ENCODE measurements at places on chromosomes 7 and 10. TPM values are rescaled to one million over a fixed set of nuclear protein-coding genes. Genes with fewer than 3 reads are reported as not detected.

- no peak for DNase-seq
Measured at GRCh38 chr7:107592361-107593024, 12.4 kb downstream of the BCAP29 start.

- DNase-seq, result no peak
Measured at GRCh38 chr10:94398762-94399161, 3.6 kb upstream of the TBC1D12 start.

GRCh38 chr7:140364819-140365218 is 33.5 kb downstream of the SLC37A3 start:
- no peak for DNase-seq

DNA sequence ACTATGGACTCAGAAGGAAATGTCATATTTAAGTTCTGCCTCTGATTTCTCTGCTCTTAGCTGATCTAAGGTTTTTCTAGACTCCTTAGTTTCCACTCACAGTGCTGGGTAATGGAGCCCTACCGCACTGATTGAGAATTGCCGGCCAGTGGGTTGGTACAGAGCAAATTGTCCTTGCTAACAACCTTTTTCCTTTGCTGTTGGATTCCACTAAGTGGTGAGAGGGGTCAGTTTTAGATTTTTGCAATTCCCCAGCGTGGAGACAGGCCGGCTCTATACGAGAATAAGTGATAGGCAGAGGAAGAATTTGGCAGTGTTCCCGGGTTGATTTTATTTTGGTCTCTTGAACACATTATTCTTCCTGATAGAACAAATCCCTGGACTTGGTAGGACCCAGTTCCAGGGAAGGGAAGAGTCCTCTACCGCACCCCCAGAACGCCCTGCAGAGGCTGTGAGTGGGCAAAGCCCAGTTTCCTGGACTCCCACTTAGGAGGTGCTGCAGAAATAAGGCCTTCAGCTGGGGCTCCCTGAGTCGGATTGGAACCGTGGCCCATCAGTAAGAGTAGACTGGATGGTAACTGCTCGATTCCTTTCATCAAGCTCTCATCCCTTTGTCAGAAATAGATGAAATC is 3.0 kb upstream of the NRP1 start:
- no peak for DNase-seq

- no peak for DNase-seq
Measured at GRCh38 chr10:6493521-6494441, 86.3 kb downstream of the PRKCQ start.

- DNase-seq, result no peak
Measured at GRCh38 chr10:4427532-4427931, 398.5 kb upstream of the AKR1E2 start.

- DNase-seq, result no peak
Measured at GRCh38 chr7:25619963-25620799, 391.9 kb upstream of the NPVF start.

DNA sequence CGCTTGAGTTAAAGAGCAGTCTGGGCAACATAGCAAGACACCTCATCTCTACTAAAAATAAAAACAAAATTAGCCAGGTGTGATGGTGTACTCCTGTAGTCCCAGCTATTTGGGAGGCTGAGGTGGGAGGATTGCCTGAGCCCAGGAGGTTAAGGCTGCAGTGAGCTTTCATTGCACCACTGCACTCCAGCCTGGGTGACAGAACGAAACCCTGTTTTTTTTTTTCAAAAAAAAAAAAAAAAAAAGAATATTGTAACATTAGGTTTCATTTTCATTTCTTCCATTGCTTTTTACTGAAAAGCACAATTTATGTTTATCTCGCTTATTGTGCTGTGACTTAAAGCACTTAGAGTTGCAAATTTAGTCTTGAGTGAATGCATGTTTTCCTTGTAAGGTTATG is 80.0 kb downstream of the MLLT10 start:
- DNase-seq, result no peak

DNA sequence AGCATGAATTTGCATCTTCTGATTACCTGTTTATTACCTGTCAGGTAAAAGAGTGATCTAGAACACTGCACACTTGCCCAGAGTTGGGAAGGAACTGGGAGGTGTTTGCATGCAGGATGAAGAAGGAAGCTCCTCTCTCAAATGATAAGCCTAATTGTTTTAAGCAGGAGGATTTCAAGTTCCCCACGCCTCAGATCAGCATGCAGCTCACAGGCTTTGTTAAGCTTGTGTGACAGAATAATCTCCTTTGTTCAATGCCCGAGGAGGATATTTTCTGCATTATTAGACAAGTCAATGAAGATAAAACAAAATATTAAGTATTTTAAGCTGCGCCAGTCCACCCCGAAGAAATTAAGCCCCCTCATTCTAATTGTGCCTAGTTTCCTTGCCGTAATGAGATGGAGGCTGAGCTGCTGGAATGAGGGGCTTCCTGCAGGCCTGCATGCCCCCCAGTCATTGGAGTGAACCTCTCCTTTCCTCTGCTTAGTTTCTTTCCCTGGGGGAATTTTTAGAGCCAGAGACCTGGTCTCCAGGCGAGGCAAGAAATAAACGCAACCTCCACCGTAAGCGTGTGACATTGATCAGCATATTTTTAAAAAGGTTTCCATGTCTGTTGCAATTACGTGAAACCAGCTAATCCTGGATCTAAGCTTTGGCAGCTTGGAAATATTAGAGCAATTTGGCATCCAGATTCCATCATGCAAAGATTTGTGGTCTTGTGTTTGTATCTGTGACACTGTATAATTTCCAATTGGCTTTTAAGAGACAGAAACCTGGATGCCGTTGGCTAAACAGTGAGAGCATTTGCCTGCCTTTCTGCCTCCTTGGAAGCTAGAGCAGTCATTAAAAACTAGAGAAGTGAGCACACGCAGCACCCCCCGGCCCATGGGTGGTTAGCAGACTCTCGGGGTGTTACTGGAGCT is 376.0 kb downstream of the GALNT17 start:
- DNase-seq, result no peak

DNA sequence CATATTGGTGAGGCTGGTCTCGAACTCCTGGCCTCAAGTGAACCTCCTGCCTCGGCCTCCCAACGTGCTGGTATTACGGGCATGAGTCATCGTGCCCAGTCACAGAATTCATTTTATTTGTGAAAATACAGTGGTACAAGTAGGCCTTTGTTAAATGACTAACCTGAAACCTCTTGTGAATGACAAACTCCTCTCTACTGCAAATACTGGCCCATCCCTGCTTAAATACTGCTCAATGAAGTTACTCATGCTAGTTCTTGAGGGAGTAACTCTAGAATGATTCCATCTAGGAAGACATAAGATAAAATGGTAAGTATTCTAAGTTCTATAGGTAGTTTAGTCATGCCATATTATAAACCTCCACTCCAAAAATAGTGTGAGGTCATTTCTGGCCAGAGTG is 80.7 kb downstream of the UBE2H start:
- no peak for DNase-seq

DNA sequence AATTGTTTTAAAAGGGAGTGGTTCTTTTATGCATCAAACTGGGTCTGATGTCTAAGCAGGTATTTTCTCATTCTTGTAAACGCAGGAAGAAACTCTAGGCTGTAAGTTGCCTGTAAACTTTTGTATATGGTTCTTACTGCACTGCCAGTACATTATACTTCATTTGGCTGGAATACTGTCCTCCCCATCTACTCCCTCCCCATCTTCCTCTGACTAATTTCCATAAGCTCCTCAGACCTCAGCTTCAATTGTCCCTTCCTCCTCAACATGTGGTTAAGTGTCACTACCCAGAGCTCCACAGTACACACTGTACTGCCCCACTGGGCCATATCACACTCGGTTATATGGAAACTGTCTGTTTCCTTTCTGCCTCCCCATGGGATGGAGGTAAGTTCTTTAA is 161.4 kb upstream of the MDFIC start:
- DNase-seq, result no peak

GRCh38 chr10:99520040-99520846 is 12.5 kb upstream of the NKX2-3 start:
- no peak for DNase-seq

- DNase-seq, result no peak
Measured at GRCh38 chr7:50298811-50299562, 5.5 kb upstream of the IKZF1 start.

Gene PON1
- total RNA-seq, result 0.49 TPM

Gene PDK4
- total RNA-seq, result 156 TPM

Gene GRK5
- total RNA-seq, result 83.5 TPM

Data from upper lobe of right lung (tissue), 1 donor.